ENCODE measurements at places on chromosomes 6 and 20. TPM values are rescaled to one million over a fixed set of nuclear protein-coding genes. Genes with fewer than 3 reads are reported as not detected.

- DNase-seq: no peak
These were observed 136.4 kb downstream of the TBXT start for GRCh38 chr6:166031275-166031674.

- DNase-seq: no peak
These were observed 23.0 kb downstream of the CARMIL1 start for GRCh38 chr6:25302151-25302550.

DNA sequence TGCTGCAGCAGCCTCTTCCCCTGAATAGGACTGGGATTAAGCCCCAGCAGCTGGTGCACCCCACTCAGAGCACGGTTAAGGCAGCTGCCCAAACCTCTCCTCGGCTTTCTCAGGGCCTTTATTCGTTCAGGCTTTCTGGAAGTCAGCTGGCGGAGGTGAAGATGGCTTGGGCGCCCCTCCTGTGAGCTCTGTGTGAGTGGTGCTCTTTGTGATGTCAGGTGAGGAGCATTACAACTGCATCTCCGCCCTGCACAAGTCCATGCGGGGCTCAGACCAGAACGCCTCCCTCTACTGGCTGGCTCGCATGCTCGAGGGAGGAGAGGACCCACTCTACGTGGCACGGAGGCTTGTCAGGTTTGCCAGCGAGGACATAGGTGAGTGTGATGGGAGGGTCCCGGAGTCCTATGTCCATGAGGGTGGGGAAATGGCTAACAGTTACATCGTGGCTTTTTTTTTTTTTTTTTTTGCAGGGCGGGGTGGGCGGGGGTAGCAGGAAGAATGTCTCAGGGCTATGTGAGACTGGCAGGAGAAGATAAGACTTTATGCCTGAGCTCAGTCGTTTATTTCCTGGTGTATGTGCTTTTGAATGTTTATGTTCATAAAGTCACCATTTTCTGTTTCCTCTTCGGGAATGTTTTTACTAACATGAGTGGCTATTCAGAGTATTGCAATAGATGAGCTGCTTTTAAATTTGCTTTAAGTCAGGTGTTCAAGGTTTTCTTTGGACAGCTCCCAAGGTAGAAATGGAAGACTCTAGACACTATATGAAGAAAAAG, 18.2 kb downstream of the WRNIP1 start:
- DNase-seq: no peak

DNA sequence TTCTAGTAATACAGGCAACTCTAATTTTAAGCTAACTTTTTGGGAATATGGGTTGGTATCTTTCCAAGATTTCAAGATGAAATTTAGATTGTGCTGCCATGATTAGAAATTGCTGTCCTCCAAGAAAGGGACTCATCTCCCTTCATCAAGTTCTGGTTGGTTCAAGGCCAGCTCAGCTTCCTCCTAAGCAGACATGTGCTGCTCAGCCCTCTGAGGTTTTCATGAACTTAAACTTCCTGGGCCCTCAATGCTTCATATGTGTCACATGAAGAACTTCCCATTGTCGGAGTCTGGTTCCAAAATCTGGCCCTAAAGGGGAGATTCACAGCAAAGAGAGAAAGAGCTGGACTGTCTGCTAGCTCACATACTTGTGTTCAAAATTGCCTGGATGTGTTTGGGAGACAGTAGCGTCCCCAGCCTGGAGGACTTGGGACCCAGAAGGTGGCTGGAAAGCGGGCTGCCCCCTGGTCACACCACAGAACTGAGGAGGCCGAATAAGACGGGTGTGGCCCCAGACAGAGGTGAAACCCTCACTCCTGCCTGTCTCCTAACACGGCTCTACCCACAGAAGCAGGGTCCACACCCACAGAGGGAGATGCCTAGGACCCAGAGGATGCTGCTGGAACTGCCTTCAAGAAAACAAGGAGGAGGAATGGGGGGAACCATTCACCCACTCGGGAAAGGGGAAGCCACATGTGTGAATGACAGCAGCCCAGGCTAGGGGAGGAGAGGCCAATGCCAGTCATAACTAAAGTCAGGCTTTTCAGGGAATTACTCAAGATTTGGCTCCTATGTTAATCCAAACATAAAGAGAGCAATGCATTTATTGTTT, 54.3 kb upstream of the GPR31 start:
- DNase-seq: no peak

Gene MAFB
- 86.0 TPM for total RNA-seq

- no peak for DNase-seq
These were observed 9.7 kb upstream of the ZSCAN9 start for GRCh38 chr6:28215425-28215824.

- no peak for DNase-seq
These were observed 103.6 kb downstream of the JPH2 start for GRCh38 chr20:44083220-44083933.

Gene GMPR
- total RNA-seq: 5.9 TPM

Gene ZNF311
- 0.64 TPM for total RNA-seq

Gene BAK1
- 15.2 TPM for total RNA-seq

Gene APMAP
- 166 TPM for total RNA-seq

DNA sequence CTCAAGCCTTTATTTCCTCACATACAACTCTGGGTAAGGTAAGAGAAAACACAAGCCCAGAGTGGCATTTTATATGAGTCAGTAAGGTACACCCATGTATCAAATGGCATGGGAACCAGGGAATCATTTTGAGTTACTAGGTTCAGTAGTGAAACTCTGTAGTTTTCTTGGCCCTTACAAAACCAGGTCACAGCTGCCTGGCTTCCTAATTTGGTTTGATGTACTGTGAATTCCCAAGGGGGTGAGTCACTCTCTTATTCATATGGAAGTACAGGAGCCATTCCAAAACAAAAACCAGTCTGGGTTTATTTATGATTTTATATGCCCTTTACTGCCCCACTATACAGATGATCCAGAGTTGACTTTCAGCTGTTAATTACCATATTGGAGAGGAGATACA, 70.7 kb downstream of the PDE7B start:
- no peak for DNase-seq

DNA sequence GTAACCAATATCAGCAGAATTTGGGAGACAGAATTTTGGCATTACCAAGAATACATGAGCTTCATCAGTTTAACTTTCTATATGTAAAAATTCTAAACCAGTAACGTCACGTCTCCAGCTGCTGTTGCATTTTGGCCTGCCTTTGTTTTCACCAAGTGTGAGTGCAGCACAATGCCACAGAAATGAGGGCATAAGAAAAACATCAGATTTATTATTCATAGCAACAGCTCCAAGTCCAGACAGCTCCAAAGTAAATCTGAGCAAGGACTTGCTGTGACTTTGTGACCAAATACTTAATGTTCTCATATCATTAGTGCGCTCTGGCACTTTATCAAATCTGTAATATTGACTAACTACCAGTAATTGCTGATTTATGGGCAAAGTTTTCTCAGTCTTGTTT, 11.0 kb upstream of the FBXL4 start:
- DNase-seq: no peak

DNA sequence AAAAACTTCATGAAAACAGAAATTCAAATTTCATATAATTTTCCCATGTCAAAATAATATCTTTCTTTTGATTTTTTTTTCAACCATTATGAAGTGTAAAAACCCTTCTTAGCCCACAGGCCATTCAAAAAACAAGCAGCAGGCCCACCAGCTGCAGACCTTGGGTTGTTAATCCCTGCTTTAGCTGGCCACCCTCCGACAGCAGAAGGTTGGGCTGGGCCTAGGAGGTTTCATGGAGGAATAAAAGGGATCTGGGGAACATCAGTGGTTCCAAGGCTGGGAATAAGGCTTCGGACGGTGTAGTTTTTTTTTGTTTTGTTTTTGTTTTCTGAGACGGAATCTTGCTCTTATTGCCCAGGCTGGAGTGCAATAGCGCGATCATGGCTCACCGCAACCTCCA, 3.6 kb upstream of the HSP90AB1 start:
- no peak for DNase-seq

- DNase-seq: no peak
These were observed 201.8 kb upstream of the LRFN2 start for GRCh38 chr6:40788661-40789655.

DNA sequence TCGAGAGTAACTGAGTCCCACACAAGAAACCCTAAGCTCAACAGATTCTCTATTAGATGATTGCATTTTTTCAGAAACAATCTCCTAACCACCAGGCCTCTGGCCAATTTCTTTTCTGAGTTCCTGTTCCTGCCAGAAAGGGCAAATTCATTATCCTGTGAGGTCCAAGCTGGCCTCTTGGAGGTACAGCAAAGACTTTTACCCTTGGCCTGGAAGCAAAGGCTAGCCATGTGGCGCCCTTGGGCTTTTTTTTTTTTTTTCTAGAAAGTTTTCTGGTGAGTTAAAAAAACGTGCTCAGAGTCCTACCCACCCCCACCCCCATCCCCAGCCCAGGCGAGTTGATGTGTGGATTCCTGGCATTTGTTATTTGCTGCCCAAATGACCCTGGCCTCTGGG, 59.0 kb upstream of the EEF1A1 start:
- no peak for DNase-seq

Gene CAPN11
- 2.4 TPM for total RNA-seq

DNA sequence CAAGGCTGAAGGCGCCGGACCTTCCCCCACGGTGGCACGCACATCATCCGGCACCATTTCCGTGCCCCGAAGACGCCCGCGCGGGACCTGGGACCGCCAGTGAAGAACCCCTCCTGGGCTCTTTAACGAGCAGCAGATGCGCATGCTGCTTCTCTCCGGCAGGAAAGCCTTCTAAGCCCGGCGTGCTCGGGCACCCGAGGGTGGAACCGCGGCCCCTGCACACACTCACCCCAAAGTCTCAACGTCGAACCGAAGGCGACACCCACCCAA, 240 bp downstream of the FOXQ1 start:
- DNase-seq: no peak

Gene PHACTR1
- 10.8 TPM for total RNA-seq

Gene LIN28B
- total RNA-seq: not detected
